NCI-H774 (cell line): ENCODE measurements at places on chromosomes 13 and 19.

GRCh38 chr19:13127811-13128575, 9.9 kb downstream of the NACC1 start:
- no peak for DNase-seq

GRCh38 chr13:23686948-23687347, 116.7 kb downstream of the TNFRSF19 start:
- no peak for DNase-seq

- no peak for DNase-seq
Measured at GRCh38 chr13:110646442-110647364, 31.4 kb downstream of the NAXD start.

DNA sequence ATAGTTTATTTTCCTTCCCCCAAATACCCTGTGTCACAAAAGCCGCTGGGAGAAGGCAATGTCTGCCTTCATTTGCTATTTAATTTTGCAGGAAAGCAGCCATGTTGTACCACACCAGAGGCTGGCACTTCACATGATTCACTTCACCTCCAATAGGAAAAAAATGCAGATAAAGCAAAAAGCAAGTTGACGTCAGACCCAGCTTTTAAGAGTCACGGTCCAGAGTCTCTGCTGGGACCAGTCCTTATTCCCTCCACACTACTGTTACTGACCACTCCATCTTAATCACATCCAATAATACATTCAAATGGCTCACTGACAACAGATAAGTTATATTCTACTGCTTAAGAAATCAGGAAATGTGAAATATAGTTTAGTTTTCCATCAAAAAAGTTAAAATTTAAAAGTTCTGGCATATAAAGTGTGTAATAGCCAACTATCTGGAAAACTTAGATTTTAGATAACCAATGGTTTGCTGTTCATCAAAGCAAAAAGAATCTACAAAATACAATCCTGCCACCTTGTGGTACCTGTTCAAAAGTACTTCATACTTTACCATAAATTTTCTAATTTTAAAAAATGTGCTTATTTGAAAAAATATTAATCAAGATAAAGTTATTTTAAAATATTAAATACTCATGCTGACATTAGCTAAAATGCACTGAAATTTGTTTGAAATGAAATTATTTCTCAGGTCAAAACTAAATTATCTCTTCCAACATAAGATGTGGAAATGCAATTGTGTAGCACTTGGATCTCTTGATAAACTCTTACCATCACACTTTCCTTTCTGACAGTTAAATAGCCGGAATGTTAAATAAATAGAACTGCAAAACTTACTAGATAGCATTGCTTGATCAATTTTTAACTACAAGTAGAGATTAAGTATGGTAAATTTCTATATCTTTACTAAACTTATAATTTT, 97.3 kb downstream of the SERP2 start:
- DNase-seq, result no peak

DNA sequence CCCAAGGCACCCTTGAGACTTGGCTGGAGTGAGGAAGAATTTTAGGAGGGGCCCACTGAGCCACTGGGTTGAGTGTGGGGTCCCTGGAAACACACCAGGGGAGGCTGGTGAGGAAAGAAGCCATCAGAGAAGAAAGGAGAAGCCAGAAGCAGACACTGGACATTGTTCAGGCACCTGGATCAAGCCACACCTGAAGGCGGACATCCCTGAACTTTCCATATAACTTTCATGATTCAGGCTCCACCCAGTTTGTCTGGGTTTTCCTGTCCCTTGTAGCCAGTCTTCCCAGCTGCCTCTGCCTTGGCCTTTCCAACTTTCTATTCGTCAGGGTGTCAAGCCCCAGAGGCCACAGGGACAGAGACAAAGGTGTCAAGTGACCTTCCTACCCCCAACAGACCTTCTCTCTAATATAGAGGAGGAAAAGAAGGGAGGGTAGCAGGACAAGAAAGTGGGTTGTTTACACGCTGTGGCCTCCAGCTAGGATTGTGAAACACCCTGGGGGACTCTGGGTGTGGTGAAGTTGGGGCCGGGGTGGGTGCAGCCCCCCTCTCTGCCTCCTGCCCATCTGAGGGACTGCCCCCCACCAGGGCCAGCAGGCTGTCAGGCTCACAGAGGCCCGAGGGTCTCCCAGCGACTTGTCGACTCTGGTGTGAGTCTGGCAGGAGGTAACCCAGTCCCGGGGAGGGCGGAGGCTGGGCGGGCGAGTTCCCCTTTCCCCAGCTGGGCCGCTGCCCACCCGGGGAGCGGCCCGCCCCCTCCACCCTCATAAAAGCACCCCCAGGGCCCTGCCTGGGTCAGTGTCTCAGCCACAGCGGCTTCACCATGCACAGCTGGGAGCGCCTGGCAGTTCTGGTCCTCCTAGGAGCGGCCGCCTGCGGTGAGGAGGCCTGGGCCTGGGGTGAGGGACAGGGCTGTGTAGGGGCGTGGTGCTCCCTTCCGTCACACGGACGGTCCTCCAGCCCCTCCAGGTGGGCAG, at the start of gene CFD:
Gene CFD (plus strand): TSS at position 797 of the 976 bp plus-strand sequence. CDS start 26 bp downstream, at position 823.
- no peak for DNase-seq

DNA sequence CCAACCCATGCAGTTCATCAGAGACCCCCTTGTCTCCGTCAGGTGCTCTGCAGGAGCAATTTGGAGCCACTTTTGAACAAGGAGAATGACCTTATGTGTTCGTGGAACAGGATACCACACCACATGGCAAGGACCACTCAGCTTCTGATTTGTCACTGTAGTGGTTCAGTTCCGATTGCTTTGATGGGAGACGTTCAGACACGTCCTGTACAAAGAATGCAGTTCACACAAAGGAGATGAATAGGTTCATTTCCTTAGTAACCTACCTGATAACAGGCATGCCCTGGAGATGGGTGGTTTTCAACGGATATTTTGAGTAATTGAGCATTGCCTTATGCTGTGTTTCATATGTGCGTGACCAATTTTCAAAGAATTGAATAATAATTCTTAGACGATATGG, 17.2 kb downstream of the FGF9 start:
- DNase-seq, result no peak

- no peak for DNase-seq
Measured at GRCh38 chr13:65601855-65602254, 1628.3 kb downstream of the PCDH9 start.
